ENCODE measurements at places on chromosomes 11 and 22.

- DNase-seq = no peak
Measured at GRCh38 chr22:46922037-46922436, 159.6 kb downstream of the TBC1D22A start.

GRCh38 chr11:46298699-46299433 lies 21.4 kb downstream of the CREB3L1 start:
- DNase-seq = no peak

DNA sequence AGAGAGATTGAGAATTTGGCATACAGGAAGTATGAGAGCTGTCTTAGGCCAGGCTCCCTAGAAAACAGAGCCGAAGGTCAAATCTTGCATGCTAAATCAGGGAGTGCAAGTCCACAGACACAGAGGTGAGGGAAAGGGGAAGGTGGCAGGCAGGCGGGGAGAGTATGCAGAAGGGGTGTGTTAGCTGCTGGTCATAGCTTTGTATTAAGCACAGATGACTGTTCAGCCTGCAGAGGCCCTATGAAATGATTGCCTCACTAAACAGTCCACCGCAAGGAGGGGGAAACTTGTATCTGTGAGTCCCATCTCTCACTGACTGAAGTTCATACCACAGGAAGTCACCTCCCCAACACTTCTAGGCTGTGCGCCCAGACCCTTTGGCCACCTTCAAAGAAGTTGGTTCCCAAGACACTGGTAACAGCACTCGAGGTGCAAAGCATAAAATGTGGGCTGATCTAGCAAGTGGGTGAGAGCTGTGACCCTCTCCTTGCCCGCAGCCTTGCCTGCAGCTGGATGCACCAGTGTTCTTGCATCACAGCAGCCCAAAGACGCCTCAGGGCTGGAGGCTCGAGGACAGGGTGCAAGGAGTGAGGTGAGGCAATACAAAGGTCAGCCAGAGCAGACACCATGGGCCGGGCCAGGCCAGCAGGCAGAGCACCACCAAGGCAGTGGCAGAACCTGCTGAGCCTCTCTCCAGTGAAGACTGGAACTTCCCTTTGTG lies 115.3 kb upstream of the TBCEL start:
- no peak for DNase-seq

- no peak for DNase-seq
Measured at GRCh38 chr22:38775656-38776055, 18.3 kb downstream of the DNAL4 start.

DNA sequence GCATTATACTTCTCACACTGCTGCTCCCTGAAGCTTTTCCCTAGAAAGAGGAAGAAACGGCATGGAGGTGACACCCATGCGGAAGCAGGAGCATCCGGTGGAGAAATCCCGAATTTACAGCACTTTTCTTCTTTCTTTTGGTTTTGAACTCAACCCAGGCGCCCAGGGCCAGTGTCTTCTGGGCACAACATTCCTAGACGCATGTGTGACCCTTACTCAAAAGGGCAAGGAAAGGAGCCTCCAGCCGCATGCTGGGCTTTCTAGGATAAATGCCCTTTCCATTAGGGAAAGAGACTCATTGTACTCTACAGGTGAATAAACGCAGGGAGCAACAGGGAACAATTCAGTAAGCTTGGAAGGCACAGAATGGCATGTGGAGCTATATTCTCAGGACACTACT lies 19.5 kb downstream of the ADAMTS8 start:
- no peak for DNase-seq

- DNase-seq = no peak
Measured at GRCh38 chr11:1892116-1892515, 421 bp upstream of the PRR33 start.

DNA sequence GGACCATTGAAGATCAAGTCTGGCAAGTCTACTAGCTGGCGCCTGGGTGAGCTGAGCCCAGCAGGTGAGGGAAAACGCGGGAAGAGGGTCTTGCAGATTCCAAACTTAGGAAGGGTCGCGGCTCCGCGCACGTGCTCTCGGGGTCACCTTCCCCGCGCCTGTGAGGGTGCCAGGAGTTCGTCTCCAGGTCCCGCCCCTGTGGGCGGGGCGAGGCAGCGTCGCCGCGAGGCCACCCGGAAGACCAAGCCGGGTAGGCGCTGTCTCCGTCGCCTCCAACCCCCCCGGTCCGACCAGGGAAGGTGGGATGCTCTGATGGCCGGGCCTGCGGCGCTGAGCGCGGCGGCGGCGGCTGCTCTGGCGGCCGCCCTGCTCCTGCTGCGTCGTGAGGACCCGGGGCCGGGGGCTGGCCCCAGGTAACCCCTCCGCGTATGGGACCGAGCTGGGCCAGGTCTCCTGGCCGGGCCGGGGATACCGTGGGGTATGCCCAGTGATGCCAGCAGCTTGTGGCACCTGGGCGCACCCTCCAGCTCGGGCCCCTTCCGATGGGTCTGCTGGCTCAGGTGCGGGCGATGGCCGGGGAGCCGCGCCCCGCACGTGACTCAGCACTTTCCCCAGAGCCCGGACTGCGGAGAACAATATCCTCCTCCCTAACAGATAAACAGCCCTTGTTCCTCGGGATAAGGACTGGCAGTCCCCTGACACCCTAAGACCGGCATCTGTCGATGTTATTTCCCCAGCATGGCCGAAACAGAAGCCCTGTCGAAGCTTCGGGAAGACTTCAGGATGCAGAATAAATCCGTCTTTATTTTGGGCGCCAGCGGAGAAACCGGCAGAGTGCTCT lies at the start of gene HTATIP2:
Gene HTATIP2 (plus strand): TSS at position 215 of the 841 bp plus-strand sequence. CDS start 524 bp downstream, at position 739.
- peak; percentile 66 for DNase-seq

GRCh38 chr11:90874986-90875385 lies 652.1 kb upstream of the CHORDC1 start:
- no peak for DNase-seq

DNA sequence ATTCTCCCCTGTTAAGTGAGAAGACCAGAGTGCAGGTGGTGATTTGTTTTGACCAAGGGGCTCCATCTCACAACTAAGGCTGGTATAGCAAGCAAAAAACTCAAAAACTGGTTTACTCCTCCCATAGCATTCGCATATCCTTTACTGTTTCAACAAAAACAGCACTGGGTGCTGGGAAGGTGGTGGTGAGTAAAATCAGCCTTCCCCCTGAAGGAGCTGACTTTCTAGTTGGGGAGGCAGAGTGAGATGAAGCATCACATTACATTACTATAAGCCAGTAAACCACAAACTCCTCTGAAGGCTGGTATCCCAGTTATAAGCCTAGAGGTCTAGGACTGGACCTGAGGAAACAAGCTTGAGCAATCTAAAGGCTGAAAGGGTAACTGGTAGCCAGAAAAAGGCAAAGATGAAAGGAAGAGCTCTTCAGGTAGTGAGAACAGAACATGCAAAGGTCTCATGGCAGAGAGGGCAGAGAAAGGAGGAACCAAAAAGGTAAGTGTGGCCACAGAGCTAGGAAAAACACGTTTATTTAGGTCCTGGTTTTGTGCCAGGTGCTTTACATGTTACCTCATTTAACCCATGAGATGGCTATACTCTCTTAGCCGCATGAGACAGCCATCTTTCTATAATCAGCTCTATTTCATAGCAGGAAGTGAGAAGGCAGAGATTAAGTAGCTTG lies 22.3 kb downstream of the TMEM123 start:
- no peak for DNase-seq

Measured in stimulated activated CD4-positive, alpha-beta T cell treated with anti-CD3 and anti-CD28 coated beads, Interleukin-12 subunit alpha, Interleukin-12 subunit beta, amount 100 ng/mL, for 24 hours (primary cell).